ENCODE measurements at places on chromosomes 4 and X. TPM values are rescaled to one million over a fixed set of nuclear protein-coding genes. Genes with fewer than 3 reads are reported as not detected.

The NOX1 gene
- total RNA-seq, result not detected

The SNCA gene
- 121 TPM for total RNA-seq

The ENAM gene
- total RNA-seq, result not detected

The TKTL2 gene
- total RNA-seq, result not detected

The PPP4R3C gene
- not detected for total RNA-seq

The UGT2A3 gene
- not detected for total RNA-seq

The ARHGAP4 gene
- total RNA-seq, result 3.7 TPM

The PTPN13 gene
- total RNA-seq, result 0.98 TPM

The GPR50 gene
- total RNA-seq, result not detected

The FGFBP2 gene
- not detected for total RNA-seq

The ARMCX1 gene
- total RNA-seq, result 75.8 TPM

The TRIM61 gene
- not detected for total RNA-seq

The GABRQ gene
- total RNA-seq, result under 0.01 TPM

The F9 gene
- not detected for total RNA-seq

The NPY1R gene
- under 0.01 TPM for total RNA-seq

The ZIC3 gene
- total RNA-seq, result not detected

The FAM9C gene
- total RNA-seq, result not detected

The RBMXL3 gene
- not detected for total RNA-seq

The BTK gene
- not detected for total RNA-seq

The GPRASP3 gene
- 6.0 TPM for total RNA-seq

The AGTR2 gene
- total RNA-seq, result not detected

The P2RY8 gene
- total RNA-seq, result 0.26 TPM

The PLAC1 gene
- total RNA-seq, result not detected

The ZNF141 gene
- 11.6 TPM for total RNA-seq

The MAGEB17 gene
- not detected for total RNA-seq

The CXCL1 gene
- 5.3 TPM for total RNA-seq

The KLHL4 gene
- total RNA-seq, result 126 TPM

The POU4F2 gene
- not detected for total RNA-seq

The SMIM10L2A gene
- 0.95 TPM for total RNA-seq

The PRRG1 gene
- 21.6 TPM for total RNA-seq

The SEPTIN11 gene
- total RNA-seq, result 160 TPM

The PRRG3 gene
- total RNA-seq, result not detected

The HS6ST2 gene
- not detected for total RNA-seq

The CCDC158 gene
- not detected for total RNA-seq
